ENCODE measurements at places on chromosomes 12 and 14.
A peak's percentile ranks its signal among the peaks of the same experiment; 100 is the strongest.

GRCh38 chr12:114882083-114882482, 198.1 kb upstream of the TBX3 start:
- no peak for DNase-seq

GRCh38 chr12:70982286-70982685, 61.7 kb upstream of the PTPRR start:
- DNase-seq, result no peak

DNA sequence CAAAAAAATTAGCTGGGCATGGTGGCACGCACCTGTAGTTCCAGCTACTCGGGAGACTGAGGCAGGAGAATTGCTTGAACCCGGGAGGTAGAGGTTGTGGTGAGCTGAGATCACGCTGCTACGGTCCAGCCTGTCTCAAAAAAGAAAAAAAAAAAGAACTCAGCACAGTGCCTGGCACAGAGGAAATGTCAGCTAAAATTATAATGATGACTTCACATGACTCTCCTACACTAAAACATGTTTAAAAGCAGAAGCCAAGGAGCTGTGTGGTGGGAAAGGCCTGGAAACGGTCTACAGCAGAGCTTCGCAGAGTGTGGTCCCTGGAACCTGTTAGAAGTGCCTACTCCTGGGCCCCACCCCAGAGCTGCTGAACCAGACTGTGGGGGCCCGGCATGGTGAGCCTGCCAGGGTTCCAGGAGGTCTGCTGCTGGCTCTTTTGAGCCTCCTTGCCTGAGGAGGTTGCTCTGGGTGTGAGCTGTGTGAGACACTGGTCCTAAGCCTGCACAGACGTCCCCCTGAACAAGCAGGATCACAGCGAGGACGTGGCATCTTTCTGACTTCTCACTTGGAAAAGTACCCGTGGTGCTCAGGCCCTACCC, 28.1 kb downstream of the TCHP start:
- DNase-seq, result no peak

DNA sequence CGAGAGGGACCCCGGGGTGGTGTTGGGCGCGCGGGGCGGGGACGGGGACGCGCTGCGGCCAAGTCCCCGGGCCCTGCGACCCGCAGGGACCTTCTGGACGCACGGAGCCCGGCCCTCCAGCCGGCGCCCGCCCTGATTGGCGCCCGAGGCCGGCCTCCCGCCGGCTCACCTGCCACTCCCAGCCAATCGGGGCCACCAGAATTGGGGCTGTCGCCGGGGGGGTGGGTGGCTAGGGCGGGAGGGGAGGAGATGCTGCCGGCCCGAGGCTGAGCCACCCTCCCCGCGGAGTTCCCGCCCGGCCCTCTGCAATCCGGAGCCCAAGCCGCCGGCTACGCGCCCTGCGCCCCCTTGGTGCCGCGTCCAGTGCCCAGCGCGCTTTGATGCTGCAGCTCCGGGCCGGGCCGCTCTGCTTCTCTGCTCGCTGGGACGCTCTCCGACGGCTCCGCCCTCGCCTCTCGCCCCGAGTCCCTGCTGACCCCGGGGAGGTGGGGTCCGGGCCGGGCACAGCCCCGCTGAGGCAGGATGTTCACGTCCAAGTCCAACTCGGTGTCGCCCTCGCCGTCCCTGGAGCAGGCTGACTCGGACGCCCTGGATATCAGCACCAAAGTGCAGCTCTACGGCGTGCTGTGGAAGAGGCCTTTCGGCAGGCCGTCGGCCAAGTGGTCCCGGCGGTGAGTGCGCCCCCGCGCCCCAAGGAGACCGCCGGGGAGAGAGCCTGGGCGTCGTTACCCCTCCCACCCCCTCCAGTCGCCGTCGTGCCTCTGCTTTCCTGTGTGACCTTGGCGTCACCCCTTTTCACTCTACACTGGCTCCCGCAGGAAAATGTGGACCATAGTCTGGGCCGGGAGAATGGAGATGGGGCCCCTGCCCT, at the start of gene PLEKHD1:
TSS of gene PLEKHD1 (plus strand) at position 285 of the 871 bp plus-strand sequence. CDS start at position 523, 238 bp downstream.
- no peak for DNase-seq

DNA sequence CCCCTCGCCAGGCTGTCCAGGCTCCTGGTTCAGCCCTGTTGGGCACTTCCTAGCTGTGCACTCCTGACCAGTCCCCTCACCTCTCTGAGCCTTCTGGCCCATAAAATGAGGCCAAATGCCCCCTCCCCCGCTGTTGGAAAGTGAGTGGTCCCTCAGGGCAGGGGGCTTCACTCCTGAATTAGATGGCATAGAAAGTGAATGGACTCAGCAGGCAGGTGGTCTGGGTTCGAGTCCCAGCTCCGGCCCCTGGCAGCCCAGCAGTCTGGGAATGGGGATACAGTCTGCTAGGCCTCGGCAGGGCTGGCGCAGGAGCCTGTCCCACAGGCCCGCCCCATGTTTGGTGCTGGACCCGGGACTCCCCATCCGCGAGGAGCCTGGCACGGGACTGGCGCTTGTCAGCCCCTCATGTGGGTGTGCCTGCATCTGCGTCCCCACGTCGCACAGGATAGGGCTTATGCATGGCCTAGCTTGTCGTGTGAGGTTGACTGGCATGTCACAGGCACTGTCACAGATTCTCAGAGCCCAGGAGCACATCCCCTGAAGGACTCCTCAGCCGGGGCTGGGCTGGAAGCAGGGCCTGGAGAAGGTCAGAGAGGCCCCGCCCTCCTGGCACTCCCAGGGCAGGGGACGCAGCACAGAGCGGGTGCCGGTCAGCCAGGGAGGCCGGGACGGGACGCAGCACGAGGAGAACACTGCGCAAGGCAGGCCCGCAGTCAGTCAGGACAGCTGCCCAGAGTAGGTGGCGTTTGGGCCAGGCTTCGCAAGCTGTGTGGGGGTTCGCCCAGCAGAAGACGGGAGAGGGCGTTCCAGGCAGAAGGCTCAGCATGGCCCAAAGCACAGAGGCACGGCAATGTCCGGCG, 40.5 kb downstream of the DIO3 start:
- no peak for DNase-seq

DNA sequence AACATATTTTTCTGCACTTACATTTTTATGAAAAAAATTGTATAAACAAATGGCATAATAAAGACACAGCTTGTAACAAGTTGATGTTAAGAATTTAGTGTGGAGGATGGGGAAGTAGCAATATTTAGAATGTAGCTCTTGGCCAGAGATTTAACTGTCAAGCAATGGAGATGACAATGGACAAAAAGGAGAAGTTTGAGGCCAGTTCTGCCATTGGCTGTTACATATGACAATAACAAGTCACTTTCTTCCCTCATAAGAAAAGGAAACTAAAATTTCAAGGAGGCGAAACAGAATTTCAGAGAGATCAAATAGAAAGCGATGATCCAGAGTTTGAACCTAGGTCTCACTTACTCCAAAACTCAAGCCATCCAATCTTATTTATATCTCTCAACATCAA, 122.8 kb upstream of the CCDC175 start:
- no peak for DNase-seq

DNA sequence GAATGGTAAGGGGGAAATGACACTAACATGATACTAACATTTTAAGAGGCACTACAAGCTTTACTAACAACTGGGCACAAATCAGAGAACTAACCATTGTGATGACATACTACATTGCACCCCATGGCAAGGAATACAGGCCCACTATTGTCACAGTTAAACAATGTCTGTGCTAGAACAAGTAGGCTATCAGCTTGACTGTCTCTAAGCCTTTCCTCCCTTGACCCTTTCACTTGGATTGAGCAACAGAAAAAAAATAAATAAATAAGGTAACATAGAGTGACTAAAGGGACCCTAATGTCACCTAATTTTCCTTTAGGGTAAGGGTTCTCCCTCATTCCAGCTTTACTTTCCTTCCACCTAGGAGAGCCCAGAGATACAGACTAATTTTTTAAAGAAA, 4.4 kb downstream of the SLC38A2 start:
- peak; percentile 22 for DNase-seq

- DNase-seq, result no peak
Observed at GRCh38 chr12:87704374-87704773, 324.8 kb downstream of the C12orf50 start.

All from LHCN-M2 (cell line).